NCI-H1930 (cell line): ENCODE measurements at places on chromosomes 12 and 14.

GRCh38 chr14:79705126-79705894, 506.0 kb downstream of the DIO2 start:
- DNase-seq: no peak

DNA sequence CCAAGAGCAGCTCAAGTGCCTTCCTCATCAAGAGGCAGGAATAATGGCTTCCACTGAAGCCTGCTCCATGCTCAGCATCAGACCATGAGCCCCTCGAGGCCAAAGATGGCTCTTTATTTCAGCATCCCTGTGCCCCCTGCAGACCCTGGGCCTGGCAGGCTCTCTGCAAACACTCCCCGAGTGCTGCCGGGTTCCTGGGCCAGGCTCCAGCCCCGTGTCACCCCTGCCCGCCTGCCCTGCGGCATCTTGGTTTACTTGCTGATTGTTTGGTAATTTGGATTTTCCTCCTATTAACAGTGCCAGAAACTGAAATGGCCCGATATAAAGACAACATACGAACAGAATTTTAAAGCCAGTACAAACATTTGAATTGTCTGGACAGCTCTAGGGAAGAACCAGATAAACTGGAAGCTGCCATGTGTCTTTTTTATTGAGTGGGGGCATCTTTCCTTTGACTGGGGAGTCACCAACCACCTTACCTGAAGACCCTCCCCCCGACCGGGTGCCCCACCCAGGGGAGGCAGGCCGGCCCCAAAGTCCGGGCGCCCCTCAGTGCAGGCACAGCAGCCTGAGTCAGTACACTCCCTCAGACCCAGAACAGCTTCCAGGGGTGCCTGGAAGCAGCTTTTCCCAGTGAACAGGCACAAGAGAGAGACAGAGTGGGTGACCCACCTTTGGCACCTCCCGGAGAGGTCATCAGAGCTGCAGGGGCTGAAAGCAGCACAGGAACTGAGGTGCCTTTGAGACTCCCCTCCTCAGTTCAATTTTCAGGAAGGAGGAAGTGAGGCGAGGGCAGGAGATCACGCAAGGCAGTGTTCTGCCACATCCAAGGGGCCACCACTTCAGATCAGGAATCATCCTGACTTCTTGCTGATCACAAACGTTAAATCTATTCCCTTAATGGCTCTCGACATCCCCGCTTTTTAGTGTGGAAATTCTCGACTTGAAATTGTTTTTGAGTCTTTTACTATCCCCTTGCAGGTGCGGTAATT, 30.6 kb downstream of the ITPK1 start:
- no peak for DNase-seq

DNA sequence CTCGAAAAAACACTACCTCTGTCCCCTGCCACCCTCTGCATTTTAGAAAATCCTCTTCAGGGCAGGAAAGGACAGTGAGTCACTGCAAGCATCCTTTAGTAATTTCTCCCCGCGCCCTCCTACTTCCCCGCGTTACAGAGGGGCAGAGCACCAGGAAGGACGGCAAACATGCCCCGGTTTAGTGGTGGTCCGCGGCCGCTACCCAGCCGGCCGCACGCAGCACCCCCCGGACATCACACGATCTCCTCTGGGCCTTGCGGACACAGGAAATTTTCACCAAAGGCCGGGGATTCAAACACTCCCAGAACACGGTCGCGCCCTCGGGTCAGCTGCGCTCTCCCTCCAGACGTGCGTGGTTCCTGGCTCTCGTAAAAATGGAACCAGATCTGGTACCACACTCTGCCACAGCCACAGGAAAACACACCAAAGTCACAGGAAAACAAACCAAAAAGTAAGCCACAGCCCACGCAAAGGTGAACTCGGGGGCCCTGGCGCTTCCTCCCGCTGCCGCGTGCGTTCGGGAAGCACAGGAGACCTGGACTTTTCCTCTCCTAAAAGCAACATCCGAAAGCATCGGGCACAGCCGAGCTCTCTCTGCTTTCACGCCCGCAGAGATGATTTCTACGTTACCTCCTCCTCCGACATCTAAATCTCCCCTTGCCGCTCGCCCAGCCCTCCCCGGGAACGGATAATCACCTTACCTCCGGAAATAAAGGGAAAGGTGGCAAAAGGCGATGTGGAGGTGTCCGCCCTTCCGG, 839 bp downstream of the SLC38A1 start:
- no peak for DNase-seq

DNA sequence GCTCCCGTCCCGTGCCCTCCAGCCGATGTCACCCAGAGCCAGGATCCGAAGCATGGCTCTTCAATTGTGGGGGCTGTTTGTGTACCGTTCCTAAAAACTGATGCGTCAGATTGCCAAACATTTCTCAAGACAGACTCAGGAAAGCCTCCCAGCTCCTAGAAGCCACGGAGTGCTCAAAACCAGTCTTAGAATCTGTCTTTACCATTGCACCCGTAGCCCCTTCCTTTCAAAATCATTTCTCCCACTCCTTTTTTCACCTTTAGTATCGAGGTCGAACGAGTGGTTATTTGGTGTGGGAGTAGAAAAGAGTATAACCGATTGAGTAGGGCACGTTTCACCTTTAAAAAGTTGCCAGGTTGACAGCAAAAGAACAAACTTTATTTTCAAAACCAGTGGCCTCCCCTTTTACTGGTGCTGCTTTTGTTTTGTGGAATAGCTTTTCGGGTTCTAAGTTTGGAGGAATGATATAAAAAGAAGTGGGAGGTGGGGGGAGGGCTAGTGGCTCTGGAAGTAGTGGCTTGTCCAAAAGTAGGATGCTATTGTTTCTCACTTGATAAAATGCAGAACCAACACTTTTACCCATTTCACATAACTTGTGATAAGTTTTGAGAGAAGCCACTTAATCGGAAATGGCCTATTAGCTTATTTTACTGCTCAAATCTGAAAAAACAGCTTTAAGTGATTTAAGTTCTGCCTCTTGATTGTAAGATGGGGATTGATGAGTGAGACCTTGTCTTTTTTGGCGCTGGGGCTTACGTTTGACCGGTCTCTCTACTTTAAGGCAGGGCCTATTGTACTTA, 803 bp downstream of the STK38L start:
- DNase-seq: no peak

- no peak for DNase-seq
Measured at GRCh38 chr14:89803542-89803941, 151.0 kb downstream of the EFCAB11 start.

GRCh38 chr14:35340616-35341453, 48.7 kb downstream of the PSMA6 start:
- no peak for DNase-seq

DNA sequence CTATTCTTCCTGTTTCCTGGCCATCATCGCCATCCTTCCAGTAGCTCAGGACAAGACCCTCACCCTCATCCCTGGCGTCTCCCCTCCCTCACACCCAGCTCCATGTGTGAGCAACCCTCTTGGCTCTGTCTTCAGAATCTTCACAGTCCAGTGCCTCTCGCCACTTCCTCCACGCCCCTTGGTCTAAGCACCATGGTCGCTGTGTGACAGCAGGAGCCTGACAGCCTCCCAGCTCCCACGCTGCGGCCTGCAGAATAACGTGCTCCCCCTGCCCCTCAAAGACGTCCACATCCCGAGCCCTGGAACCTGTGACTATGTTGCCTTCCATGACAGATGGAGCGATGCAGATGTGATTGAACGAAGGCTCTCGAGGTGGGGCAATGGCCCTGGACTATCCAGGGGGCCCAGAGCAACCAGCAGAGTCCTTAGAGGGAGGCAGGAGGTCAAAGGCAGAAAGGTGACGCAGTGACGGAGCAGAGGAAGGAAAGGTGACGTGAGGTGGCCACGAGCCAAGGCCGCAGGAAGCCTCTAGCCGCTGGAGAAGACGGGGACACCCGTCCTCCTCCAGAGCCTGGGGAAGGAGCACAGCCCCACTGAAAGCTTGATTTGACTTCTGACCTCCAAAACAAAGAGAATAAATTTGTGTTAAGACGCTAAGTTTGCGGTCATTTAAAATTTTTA, 139.8 kb downstream of the CALM1 start:
- no peak for DNase-seq
